ENCODE measurements at places on chromosomes 3 and 15. TPM values are rescaled to one million over a fixed set of nuclear protein-coding genes. Genes with fewer than 3 reads are reported as not detected.
A peak's percentile ranks its signal among the peaks of the same experiment; 100 is the strongest.

ZMYND10 gene
- polyA plus RNA-seq, result 1.2 TPM

PRRT3 gene
- polyA plus RNA-seq, result 0.44 TPM

GRCh38 chr15:60477916-60478565 lies 901 bp downstream of the ICE2 start:
- H3K27ac ChIP-seq, result peak overlapping the region; percentile 96
- no peak for DNase-seq
- H3K36me3 ChIP-seq, result peaks cover 21% of the 10 kb centered on the region
- peak overlapping the region; percentile 73 for H3K4me3 ChIP-seq
- peaks cover 52% of the 10 kb centered on the region for H3K4me1 ChIP-seq
- no peaks in the 10 kb centered on the region for H3K27me3 ChIP-seq

TFG gene
- polyA plus RNA-seq, result 52.6 TPM

DNA sequence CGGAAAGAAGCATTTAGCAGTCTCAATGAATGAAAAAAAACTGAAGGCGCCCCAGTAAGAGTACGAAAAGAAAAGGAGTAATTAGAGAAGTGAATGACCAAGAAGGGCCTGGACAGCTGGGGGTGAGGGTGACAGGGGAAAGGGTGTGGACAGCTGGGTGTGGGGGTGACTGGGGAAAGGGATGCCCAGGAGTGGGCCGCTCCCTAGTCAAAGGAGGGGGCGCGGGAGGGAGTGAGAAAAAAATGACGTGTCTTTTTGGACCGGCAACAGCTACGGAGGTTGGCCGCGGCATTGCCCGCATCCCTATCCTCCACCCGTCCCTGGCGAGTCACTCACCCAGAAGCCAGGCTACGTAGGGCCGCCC lies 274 bp upstream of the ZCWPW2 start:
- peak overlapping the region; percentile 100 for H3K27ac ChIP-seq
- peak overlapping the region; percentile 63 for H3K4me3 ChIP-seq
- no peaks in the 10 kb centered on the region for H3K27me3 ChIP-seq
- H3K36me3 ChIP-seq, result peaks cover 16% of the 10 kb centered on the region
- no peak for DNase-seq
- H3K4me1 ChIP-seq, result peaks cover 20% of the 10 kb centered on the region
